Thymus (tissue), 14 donors: ENCODE measurements at places on chromosomes 7 and 10.
A peak's percentile ranks its signal among the peaks of the same experiment; 100 is the strongest.

DNA sequence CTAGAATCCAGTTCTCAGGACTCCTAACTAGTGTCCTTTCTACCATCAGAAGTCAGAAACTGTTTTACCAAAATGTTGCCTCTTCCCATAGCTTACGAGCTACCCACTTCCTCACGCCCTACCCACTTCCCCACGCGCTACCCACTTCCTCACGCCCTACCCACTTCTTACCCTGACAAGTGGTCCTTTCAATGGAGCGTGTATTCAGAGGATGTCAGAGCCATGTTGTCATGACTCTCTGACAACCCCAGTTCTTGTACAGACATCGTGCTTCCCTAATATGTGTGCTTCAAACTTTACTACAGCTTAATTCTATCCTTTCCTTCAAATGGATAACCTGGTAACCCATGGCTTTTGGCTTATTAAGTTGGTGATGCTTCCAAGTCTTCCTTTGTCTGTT lies 84.8 kb upstream of the PHF14 start:
- peak; percentile 24 for DNase-seq

DNA sequence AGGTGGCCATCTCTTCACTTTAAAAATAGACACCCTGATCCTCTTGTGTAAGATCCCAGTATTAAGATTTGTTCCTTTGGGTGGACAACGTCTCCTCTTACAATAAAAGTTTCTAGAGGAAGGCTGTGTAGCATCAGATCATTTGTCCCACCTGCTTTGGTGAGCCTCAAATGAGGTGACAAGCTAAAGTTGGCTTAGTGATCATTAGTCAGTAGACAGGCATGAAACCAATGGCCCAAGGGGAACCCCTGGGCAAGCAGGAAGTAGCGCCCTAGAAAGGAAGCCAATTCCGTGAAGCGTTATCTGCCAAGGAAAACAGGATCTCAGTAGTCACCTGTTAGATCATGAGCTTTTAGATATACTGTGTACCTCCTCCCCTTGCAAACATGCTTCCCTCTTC lies 66.8 kb downstream of the PCGF5 start:
- DNase-seq: no peak

DNA sequence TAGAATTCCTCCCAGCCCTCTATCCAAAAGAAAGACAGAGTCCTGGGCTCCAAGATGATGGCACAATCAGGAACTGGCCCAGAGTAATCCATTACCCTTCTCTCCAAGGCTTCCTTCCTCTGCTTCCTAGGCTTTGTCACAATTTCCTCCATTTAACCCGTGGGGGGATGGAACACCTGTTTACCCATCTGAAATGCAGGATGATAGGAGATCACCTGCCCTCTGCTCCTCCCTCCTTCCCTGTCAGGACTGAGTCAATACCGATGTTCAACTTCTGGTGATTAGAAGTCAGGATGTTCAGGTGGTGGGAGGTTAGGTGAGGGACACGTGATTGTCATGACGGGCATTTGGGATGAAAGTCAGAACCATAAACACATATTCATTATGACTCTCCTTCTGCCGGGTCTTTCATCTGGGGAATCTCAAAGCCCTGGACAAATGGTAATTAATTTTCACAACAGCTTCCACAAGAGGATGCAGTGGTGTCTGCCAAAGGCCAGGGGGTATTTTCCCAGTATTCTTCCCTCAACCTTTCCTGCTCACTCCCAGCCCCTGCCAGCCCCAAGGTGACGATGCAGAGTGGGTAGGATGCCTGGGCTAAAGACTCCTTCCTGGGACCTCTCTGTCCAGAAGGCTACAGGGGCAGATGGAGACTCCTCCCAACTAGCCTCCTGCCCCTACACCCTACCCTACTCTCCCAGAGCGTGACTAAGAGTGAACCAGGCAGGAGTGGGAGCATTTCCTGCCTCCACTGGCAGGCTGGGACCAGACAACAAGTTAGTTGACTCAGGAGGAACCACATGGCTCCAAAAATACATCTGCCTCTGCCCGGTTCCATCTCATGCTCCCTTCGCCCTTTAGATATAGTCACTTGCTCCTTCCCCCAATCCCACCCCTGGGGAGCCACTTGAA lies 27.9 kb downstream of the DUSP5 start:
- no peak for DNase-seq

DNA sequence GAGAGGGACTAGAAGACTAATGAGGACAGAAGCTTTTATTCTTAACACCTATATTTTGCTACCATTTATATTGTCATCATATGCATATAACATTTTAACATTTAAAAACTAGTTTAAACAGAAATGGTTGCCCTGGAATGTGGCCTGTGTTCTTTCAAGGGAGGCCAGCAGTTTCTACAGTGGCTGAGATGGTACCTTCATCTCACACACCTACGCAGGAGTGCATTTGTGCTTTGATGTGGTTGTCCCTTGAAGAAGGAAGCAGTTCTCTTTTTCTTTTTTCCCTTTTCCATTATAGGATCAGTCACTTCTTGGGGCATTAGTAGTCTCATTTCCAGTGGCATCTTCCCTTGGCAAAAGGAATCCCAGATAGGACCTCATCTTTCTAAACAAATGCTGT lies 38.9 kb downstream of the KIAA1217 start:
- no peak for DNase-seq

- no peak for DNase-seq
These were observed 92.1 kb upstream of the FAM133B start for GRCh38 chr7:92682330-92682729.

DNA sequence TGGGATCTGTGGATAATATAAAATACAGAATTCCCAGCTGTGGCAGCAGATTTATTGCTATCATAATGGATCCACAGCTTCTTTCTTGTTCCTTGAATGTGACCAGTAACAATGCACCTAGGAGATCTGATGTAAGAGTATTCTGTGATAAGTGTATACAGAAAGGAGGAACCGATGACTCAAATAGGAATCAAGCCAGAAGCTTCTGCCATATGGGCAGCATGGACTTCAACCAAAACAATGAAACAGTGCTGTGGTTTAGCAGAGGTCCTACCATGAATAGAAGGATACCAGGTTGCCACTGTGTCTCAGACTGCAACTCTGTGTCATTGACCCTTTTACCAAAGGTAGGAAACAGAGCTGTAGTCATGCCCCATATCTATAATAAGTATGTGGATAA lies 81.8 kb downstream of the PTPRZ1 start:
- DNase-seq: no peak

- DNase-seq: no peak
These were observed 17.8 kb downstream of the SCD start for GRCh38 chr10:100364735-100365391.

DNA sequence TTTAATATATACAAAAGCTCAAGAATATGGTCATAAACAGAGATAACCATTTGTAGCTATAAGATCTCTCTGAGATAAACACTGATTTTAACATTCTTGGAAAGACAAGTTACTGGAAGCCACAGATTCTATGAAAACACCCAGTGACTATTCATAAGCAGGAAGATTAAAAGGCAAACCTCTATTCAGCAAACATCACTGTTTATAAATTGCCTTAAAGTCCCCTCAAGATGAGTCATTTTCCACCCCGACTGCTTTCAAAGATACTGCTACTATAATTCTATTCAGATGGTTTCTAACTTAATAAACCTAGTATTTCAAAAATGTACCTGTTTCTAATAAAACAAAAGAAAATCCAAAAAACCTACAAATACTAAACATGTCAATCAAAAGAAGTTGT lies 21.0 kb downstream of the TM9SF3 start:
- no peak for DNase-seq

- no peak for DNase-seq
These were observed 19.6 kb downstream of the ZAN start for GRCh38 chr7:100752994-100753393.

DNA sequence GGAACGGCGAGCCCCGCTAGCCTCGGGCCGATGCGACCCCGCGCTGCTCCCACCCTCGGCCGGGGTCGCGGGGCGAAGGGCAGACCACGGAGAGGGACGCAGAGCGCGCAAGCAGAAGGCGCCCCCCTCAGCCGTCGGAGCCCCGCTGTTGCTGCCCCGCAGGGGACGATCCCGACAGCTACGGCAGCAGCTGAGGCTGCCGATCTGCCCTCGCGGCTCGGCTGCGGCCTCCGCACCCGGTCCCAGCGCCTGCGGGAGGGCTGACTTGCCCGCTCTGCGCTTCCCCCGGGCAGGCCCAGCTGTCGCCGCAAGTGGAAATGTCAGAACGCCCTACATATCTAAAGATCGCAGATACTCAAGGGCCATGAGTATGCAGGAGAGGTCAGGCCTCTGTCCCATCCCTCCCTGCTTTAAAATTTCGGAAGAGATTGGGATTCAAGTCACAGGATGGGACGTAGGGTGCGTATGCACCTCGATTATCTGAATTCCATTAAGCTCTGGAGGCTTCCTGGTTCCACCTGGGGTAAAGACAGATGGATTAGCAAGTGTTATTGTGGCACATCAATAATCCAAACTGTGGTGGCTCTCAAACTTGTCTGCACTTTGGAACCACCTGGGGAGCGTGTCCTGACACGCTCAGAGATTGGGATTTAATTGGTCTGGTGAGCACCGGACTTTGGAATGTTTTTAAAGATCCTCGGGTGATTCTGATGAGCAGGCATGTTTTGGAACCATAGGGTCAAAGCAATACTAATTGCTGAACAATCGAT lies at the start of gene CRPPA:
CRPPA (minus strand) TSS at position 206 of the 770 bp plus-strand sequence. CDS start 216 bp downstream, outside the sequence.
- peak; percentile 39 for DNase-seq

GRCh38 chr7:116772423-116772863 lies 89.9 kb upstream of the CAPZA2 start:
- no peak for DNase-seq

- DNase-seq: peak; percentile 31
These were observed 701 bp upstream of the CUL1 start for GRCh38 chr7:148698007-148698396.

DNA sequence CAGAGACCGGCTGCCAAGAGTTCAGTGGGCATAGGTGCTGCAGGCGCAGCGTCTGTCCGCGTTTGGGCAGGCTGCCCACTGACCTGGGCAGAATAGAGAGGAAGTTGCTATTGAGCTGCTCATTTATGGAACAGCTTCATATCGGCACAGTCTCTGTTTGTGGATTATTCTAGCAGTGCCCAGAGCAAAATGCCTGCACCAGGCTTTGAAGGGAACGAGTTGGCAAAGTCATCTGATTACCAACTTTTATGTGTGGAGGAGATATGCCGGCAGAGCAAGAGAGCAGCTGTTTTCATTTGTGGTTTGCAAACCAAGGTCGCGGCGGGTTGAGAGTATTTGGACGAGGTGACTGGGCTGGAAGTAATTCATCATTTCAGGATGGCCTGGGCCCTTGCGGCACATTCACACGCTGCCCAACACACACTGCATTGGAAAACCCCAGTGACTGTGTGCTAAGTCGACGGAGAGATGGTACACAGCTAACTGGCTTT lies 228.5 kb downstream of the TCERG1L start:
- no peak for DNase-seq

- no peak for DNase-seq
These were observed 42.2 kb upstream of the SEMA3E start for GRCh38 chr7:83691095-83691494.

DNA sequence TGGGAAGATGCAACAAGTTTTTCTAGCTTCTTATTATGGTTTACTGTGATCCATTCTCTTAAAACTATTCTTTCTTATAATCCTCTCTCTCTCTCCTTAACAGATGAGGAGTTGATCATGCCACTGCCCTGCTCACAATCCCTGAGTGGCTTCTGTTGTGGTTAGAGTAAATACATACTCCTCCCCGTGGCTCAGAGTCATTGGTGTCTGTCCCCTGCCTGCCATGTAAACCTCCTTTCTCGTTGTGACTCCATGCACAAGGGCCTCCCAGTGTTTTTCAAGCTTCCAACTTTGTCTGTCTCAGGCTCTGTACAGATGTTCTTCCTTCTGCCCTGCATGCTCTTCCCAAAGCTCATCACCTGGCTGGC lies 20.4 kb downstream of the CCNY start:
- DNase-seq: no peak

- peak; percentile 50 for DNase-seq
These were observed 604.9 kb downstream of the LRMDA start for GRCh38 chr10:76036111-76036940.

- no peak for DNase-seq
These were observed 45.1 kb upstream of the AGR3 start for GRCh38 chr7:16926861-16927260.

GRCh38 chr7:30302656-30303311 lies 18.4 kb downstream of the ZNRF2 start:
- no peak for DNase-seq

GRCh38 chr7:55513868-55514267 lies 58.4 kb downstream of the VOPP1 start:
- DNase-seq: no peak

DNA sequence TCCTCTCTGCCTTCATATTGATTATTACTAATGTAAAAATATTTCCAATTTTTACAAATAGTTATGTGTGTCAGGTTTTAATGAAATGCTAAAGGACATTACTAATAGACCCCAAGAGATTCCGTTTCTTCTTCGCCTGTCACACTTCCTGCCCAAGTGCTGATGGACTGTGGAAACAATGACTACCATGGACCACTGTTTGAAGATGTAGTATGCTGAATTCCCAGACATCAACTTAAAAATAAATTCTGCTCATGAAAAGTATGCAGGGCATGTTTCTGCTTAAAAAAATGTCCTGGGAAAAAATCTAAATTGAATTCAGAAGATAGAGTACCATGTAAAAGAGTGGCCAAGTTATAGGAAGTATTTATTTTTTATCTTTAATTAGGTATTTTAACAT lies 52.1 kb downstream of the ST7 start:
- DNase-seq: no peak

- no peak for DNase-seq
These were observed 38.9 kb downstream of the MET start for GRCh38 chr7:116710764-116711452.

- no peak for DNase-seq
These were observed 33.6 kb downstream of the SMKR1 start for GRCh38 chr7:129535896-129536295.

- no peak for DNase-seq
These were observed 13.6 kb downstream of the TBATA start for GRCh38 chr10:70771311-70772194.

DNA sequence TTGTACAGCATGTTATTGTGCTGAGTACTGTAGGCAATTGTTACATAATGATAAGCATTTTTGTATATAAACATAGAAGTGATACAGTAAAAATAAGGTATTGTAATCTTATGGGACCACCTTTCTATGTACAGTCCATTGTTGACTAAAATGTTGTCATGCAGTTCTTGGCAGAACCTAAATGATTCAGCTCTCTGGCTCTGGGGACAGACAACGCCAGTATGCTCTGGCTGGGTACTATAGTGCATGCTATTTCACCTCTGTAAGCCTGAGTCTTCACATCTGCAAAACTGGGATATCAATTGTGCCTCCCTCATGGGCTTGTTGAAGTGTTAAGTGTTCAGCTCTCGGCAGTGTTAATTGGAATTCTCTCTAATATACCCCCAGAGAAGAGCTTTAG lies 674.3 kb downstream of the INHBA start:
- no peak for DNase-seq

- no peak for DNase-seq
These were observed 10.4 kb downstream of the TNS3 start for GRCh38 chr7:47571331-47572093.

GRCh38 chr7:96663871-96664445 lies 45.7 kb downstream of the SEM1 start:
- DNase-seq: no peak

DNA sequence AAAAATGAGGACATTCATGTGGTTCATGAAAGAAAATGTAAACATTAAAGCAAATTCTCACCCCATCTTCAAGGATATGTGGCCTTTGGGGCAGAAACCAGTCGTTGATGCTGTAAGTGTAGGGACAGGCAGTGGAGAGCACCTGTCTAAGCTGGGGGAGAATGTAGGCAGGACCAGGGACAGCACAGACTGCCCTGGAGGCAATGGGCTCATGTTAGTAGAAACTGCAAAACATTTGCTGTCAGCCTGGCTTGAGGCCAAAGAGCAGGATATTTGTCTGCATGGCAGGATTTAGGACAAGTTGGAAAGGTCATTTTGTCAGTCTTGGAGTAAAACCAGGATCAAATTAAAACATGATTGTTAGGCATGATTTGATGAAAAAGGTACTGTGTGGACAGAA lies 211.6 kb upstream of the AGK start:
- DNase-seq: no peak
